ENCODE measurements at places on chromosomes 6 and 20.

DNA sequence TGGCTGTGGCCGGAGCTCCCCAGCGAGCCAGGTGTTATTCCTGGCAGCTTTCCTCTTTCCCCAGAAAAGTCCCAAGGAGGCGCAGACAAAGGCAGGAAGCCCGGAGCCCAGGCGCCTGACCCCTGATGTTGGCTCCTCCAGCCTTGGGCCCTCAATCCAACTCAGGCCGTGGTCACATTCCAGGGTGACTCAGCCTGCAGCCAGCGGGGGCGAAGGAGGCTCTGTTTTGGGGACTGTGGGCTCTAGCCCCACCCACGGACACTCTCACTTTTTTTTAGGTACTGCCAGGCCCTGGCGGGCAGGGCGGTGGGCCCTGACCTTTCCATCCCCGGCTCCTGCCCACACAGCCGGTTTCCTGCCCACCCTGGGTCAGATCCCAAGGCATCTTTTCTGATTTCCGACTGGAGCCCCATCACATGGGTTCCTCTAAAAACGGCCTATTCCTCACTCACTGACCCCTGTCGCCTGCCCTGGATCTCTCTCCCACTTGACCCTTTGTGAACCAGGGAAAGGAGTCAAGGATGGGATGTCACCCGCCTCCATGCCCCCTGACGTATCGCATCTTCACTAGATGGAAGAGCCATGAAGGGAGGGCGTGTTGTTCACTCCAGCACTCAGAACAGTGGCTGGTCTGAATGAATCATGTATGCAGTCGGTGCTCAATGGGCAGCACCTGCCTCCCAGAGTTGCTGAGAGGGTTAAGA, 5.5 kb downstream of the PTGIS start:
- no peak for DNase-seq

- no peak for DNase-seq
Measured at GRCh38 chr6:157089258-157089657, 234.1 kb downstream of the TMEM242 start.

- no peak for DNase-seq
Measured at GRCh38 chr6:77245026-77245425, 218.3 kb downstream of the HTR1B start.

GRCh38 chr6:21213492-21213891, 380.1 kb upstream of the SOX4 start:
- DNase-seq: no peak

DNA sequence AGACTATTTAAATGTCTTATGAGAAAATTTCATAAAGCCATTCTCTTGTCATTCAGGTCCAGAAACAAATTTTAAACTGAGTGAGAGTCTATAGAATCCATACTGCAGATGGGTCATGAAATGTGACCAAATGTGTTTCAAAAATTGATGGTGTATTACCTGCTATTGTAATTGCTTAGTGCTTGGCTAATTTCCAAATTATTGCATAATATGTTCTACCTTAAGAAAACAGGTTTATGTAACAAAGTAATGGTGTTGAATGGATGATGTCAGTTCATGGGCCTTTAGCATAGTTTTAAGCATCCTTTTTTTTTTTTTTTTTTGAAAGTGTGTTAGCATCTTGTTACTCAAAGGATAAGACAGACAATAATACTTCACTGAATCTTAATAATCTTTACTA, 5.0 kb downstream of the MARCKS start:
- DNase-seq: no peak

GRCh38 chr6:73032586-73032985, 192.7 kb downstream of the KHDC1L start:
- no peak for DNase-seq
